Astrocyte of the spinal cord (primary cell): ENCODE measurements at places on chromosomes 7 and 10.

DNA sequence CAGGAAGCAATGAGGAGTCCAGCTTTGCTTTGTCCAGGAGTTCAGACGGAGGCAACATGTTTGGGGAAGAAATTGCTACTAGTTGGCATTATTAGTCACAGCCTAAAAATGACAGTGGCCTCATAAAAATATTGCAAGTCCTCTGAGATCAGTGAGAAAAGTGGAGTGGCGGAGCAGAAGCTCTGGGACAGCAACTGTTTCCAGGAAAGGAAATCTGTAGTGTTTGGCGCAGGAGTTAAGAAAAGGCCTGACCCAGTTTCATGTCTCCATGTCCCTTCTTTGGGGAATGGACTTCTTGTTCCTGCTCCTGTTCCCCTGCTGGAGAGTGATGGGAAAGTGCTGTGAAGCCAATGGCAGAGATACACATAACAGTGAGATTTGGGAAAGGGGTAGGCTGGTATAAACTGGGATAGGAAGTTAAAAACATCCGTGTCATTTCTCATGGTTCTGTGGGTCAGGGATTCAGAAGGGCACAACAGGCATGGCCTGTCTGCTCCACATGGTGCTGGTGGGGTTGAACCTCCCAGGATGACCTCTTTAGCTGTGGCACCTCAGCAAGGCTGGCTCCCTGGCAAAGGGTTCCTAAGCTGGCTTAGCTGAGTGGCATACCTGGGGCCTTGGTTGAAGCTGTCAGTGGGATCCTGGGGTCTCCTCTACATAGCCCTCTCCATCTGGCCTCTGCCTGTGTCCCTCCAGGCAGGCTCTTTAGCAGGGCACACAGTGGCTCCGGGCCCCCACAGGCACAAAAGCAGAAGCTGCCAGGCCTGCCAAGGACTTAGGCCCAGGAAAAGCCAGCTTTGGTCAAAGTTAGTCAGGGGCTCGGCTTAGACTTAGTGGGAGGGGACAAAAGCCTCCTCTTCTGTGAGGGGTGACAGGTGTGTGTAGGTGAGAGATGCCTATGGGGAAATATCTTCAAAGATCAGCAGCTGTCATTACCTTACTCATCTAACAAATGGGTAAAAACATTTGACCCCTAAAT, 77.7 kb downstream of the WDFY4 start:
- no peak for DNase-seq

GRCh38 chr10:124738441-124738840, 5.7 kb downstream of the FAM53B start:
- DNase-seq = no peak

DNA sequence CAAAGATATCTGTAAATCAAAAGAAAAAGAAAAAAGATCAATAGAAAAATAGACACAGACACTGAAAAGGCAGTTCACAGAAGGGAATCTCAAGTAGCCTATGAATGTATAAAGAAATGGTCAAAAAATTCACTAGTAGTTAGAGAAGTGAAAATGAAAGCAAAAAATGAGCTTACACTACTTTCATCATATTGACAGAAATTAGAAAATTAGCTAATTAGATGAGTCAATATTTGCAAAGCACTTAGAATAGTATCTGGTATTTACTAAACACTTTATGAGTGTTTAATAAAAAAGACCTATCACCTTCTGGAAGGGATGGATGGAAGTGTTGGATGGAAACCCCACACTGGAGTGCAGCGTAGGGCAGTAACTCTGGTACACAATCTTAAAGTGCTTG, 1.7 kb upstream of the CFAP58 start:
- DNase-seq = no peak

- no peak for DNase-seq
Observed at GRCh38 chr7:66630531-66630930, 1.9 kb downstream of the KCTD7 start.

GRCh38 chr10:70090013-70090412, 37.4 kb downstream of the MACROH2A2 start:
- DNase-seq = peak; percentile 7

DNA sequence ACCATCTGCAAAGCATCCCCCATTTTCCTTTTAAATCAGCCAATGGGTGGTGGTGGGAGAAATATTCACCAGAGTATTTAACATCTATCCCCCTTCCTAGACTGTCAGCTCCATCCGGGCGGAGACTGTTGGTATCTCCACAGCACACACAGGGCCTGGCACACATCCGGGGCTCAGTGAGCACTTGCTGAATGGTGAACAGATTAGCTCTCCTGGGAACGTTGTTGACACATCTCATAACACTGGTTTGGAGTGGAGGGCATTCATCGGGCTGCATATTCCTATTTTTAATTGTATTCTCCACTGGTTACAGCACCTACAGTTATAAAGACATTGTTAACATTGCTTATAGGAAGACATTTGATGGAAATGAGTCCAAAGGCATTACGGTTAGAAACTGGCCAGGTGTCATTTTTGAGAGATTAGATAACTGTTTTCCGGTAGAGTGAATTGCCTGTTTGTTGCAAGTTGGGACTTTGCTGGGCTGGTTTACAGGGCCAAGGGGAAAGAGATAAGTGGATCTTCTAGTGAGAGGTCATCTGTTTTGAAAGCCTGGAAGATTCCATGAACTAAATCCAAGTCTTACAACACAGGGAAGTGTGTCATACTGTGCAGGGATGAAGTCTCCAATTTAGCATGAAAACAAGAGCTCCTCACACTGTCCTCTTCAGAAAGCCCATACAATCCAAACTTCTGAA, 101.8 kb downstream of the EGFR start:
- DNase-seq = no peak

DNA sequence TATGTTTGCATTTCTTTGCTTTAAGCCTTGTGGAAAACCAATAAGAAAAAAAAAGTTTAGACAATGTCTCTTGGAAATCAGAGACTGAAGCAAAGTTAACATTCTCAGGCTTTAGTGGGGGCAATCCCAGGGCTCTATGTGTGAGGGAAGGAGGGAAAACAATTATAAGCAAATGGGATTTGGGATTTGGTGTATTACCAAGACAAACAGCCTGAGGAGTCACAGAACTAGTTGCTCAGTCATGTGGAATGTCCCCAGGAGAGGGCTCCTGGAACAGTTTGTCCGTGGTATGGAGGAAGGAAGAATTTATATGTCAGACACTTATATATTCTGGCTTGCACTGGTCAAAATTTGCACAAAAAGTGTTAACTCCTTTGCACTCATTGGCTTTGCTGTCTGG, 562.9 kb upstream of the TPK1 start:
- peak; percentile 50 for DNase-seq

GRCh38 chr10:28250782-28251181, 52.1 kb downstream of the MPP7 start:
- DNase-seq = peak; percentile 53
